ENCODE measurements at places on chromosomes 7 and 10.
A peak's percentile ranks its signal among the peaks of the same experiment; 100 is the strongest.

DNA sequence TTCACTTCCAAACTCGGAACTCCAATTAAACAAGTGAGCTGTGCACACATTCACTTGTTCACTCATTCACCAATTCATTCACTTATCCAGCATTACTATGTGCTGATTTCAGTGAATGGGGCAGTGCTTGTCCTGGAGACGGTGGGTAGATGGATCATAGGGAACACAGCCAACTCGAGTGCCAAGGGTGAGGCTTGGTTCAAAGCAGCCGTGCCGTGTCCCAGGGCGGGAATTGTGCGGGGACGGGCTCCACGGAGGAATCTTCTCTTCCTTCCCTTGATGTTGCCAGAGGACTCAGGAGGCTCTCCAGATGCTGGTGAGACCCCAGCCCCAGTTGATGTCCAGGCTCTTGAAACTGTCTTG is 2.9 kb downstream of the SH2D4B start:
- no peak for DNase-seq

GRCh38 chr10:71718165-71718698 is 1.3 kb downstream of the C10orf105 start:
- DNase-seq, result no peak

- no peak for DNase-seq
Measured at GRCh38 chr7:151891753-151892152, 14.8 kb upstream of the PRKAG2 start.

GRCh38 chr7:289209-289755 is 688 bp upstream of the FOXL3 start:
- no peak for DNase-seq

DNA sequence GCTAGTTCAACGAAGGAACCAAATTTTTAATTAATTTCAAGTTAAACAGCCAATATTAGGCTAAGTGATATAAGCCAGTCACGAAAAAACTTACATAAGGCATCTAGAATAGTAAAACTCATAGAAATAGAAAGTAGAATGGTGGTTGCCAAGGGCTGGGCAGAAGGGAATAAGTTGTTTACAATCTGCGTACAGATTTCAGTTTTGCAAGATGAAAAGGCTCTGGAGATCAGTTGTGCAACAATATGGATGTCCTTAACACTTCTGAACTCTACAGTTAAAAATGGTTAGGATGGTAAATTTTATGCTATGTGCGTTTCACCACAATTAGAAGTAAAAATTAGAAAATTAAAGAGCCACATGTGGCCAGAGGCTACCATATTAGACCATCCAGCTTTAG is 13.3 kb downstream of the SCRN1 start:
- DNase-seq, result peak; percentile 4

DNA sequence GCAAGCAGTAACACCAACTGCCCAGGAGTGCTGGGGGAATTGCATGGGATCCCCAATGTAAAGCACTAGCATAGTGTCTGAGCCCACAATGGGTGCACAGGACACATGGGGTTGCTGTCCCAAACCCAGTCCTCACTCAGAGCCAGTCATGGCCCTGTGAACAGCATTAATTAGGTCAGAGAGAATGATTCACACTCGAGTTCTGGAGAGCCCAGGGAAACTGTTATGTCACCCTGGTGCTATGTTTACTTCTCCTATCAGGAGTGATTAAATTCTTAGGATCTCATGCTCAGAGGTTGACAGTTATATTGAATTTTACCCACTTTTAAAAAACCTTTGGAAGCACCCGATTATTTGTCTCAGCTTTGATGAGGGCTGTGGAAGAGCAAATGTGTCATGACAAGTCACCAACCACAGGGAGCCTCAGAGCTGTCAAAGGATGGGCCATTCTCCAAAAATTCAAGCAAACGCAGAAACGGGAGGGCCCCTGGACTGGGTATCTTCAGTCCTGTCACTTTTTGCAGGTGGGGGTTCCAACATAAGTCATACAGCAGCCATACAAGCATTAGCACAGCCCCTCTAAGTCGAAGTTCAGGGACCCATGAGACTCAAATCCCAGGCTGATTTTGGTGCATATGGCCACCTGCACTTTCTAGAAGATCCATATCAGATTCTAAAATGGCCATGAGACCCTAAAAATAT is 1.3 kb upstream of the RASSF4 start:
- DNase-seq, result peak; percentile 87

DNA sequence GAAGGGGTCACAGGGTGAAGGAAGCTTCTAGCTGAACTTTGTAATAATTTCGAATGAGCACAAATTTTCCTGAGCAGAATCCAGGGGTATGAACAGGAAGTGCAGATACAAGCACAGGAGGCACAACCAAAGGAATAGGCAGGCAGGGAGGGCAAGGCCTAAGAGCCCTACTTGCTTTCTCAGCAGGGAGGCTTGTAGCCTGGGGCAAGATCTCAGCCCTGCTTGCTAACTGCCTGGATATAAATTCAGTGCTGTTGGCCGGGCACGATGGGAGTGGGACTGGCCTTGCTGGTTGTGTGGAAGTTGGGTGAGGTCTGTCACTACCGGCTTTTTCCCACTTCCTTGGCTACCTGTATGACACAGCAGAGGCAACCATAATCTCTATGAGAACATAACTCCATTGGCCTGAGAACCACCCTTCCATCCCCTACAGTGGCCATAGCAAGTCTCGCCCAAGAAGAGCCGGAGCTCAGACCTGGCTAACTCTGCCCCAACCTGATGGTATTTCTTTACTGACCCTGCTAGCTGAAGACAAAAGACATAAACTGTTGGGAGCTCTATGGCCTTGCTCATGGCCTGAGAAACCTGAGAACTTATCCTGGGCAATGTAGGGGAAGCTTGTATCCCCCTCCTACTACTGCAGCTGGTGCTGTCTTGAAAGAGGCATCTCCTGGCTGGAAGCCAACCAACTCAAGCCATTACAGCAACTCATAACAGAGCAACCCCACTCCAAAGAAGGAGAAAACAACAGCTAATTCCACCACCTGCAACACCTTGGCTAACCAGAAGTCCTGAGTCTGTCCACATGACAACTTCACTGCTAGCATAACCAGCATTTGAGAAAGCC is 27.6 kb downstream of the CLDN12 start:
- no peak for DNase-seq

DNA sequence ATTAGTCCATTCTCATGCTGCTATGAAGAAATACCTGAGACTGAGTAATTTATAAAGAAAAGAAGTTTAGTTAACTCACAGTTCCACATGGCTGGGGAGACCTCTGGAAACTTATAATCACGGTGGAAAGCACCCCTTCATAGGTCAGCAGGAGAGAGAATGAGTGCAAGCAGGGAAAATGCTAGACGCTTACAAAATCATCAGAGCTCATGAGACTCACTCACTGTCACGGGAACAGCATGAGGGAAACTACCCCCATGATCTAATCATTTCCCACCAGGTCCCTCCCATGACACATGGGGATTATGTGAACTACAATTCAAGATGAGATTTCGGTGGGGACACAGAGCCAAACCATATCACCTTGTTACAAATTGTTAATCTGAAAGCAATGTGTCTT is 15.8 kb downstream of the TAS2R39 start:
- DNase-seq, result peak; percentile 51

- no peak for DNase-seq
Measured at GRCh38 chr7:55335151-55335550, 30.0 kb upstream of the LANCL2 start.

GRCh38 chr7:22782616-22783232 is 39.9 kb downstream of the TOMM7 start:
- DNase-seq, result peak; percentile 89

- no peak for DNase-seq
Measured at GRCh38 chr7:30927559-30927958, 15.9 kb downstream of the AQP1 start.

GRCh38 chr10:38163617-38164016 is 69.5 kb downstream of the ZNF37A start:
- DNase-seq, result no peak

GRCh38 chr7:106867641-106868351 is 2.7 kb downstream of the PIK3CG start:
- DNase-seq, result no peak

DNA sequence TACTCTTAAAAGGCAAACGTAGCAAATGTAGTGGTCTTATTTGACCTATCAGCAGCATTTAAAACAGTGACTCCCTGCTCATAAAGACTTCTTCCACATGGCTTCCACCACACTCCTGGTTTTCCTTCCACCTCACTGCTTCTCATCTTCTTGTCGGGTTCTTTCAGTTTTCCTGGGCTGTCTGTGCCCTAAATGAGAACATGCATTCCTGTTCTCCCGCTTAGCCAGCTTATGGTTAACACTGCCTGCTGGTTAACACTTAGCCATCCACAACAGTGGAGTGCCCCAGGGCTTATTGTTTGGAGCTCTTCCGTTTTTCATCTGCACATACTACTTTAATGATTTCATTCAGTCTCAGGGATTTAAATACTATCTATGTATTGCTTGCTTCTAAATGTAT is 34.3 kb upstream of the EXOC6 start:
- no peak for DNase-seq

- DNase-seq, result no peak
Measured at GRCh38 chr10:106996510-106996909, 168.0 kb downstream of the SORCS1 start.

GRCh38 chr10:130440971-130441370 is 304.8 kb downstream of the GLRX3 start:
- no peak for DNase-seq

DNA sequence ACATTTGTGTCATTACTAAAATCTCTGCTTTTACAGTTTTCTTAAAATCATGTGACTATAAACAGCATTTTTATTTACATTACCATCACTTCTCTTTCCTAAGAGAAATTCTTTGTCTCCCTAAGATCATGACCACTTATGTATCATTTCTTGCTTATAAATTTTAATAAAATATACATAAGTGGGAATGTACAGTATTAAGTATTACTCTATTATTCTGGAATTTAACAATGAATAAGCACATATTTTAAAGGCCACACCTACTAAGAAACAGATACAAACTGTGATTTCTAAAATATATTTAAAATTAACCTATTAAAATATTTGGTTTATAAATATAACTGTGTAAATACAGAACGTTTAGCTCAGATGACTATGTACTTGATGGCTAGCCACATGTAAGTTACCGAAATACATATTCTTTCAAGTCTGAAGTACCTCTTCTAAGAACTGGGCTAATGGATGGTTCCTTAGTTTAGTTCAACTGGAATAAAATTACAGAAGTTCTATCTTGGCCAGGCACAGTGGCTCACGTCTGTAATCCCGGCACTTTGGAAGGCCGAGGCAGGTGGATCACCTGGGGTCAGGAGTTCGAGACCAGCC is 33.3 kb upstream of the PTPRN2 start:
- no peak for DNase-seq

GRCh38 chr10:10589540-10590303 is 427.9 kb upstream of the CELF2 start:
- DNase-seq, result peak; percentile 6

- DNase-seq, result no peak
Measured at GRCh38 chr10:30986053-30986555, 45.6 kb downstream of the ZNF438 start.

GRCh38 chr7:45702751-45703150 is 128.6 kb downstream of the ADCY1 start:
- no peak for DNase-seq

- no peak for DNase-seq
Measured at GRCh38 chr10:132664407-132664806, 121.5 kb downstream of the NKX6-2 start.

- no peak for DNase-seq
Measured at GRCh38 chr7:102916881-102917280, 4.1 kb downstream of the LRRC17 start.

DNA sequence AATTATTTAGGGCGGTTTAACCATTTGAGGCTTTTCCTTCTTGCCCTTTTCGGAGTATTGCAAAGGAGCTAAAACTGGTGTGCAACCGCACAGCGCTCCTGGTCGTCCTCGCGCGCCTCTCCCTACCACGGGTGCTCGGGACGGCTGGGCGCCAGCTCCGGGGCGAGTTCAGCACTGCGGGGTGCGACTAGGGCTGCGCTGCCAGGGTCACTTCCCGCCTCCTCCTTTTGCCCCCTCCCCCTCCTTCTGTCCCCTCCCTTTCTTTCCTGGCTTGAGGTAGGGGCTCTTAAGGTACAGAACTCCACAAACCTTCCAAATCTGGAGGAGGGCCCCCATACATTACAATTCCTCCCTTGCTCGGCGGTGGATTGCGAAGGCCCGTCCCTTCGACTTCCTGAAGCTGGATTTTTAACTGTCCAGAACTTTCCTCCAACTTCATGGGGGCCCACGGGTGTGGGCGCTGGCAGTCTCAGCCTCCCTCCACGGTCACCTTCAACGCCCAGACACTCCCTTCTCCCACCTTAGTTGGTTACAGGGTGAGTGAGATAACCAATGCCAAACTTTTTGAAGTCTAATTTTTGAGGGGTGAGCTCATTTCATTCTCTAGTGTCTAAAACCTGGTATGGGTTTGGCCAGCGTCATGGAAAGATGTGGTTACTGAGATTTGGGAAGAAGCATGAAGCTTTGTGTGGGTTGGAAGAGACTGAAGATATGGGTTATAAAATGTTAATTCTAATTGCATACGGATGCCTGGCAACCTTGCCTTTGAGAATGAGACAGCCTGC is 3.1 kb downstream of the FZD1 start:
- DNase-seq, result peak; percentile 25

DNA sequence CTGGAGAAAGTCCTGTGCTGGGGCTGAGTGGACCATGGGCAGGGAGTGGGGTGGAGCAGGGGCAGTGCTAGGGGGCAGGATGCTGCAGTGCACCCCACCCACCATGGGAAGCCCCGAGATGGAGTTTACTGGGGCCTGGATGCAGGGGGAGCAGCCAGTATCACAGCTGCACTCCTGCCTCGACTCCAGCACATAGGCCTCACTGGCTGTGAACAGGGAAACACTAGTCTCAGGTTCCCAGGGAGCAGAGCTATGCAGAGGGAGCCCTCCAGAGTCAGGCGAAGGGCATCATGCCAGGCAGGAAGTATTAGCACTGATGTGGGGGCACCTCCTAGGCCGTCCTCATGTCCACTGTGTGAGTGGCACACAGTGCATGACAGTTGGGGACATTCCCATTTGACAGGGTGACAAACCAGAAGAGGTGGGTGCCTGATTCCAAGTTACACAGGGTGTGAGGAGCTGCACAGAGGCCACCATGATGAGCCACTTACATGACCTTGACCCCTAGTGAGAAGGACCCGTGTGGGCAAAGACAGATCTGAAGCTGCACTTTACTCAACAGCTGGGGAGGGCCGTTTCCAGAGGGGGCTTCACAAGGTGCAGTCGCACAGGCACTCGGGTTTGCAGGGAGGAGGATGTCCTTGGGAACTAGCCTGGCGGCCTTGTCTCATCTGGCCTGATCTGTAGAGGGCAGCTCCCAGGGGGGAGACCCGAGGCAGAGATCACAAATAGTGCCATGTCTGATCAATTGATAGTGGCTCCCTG is 69.9 kb upstream of the LRRC4 start:
- DNase-seq, result no peak

GRCh38 chr7:115070311-115070710 is 148.4 kb downstream of the MDFIC start:
- no peak for DNase-seq

- DNase-seq, result no peak
Measured at GRCh38 chr10:26593896-26594295, 103.6 kb upstream of the PDSS1 start.

DNA sequence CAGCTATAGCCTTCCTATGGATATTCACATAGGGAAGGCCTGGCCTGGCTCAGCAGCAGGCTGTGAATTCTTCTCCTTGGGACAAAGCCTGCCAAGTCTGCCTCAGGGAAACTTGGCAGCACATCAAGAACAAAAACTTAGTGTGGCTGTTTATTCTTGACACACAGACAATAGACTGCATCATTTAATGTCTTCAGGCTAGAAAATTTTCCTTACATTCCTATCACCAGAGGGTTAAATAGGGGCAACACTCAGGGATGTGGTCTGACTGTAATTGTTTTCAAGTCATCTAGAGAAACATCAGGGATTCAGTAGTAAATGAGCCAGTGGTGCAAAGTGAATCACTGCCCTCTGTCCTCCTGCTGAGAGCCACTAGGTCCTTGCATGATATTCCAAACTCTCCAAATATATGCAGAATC is 137.3 kb downstream of the SEMA3C start:
- DNase-seq, result no peak

All from suppressor macrophage (primary cell).